NCI-H1092 (cell line): ENCODE measurements at places on chromosomes 2 and 18.

DNA sequence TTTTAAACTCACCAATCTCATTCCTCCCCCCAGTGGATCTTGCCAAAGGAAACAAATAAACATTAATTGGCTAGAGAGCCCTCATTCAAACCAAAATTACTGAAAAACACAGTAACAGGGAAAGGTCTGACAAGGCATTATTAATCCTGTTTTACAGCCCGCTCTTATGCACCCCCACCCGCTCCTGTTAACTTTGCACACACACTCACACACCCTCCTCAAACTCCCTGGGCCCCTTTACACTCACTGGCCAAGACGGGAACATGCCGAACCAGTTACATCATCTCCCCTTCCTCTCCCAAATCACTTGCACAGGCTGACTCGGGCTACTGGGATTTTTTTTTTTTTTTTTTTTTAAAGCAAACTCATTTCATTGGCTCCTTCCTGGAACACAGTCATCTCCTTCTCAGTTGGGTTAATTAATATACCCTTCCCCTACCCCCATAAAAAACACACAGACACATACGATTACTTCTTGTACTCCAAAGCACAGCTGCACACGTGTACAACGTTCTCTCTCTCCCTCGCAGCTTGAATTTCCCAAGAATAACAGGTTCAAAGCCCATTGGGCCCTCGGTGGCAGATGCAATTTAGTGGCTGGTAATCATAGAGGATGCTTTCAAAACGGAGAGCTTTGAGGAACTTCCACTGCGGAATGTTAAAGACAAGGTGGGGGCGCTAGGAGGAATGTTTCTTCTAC, 31.8 kb downstream of the KLF7 start:
- no peak for DNase-seq

GRCh38 chr2:115070002-115070401, 627.6 kb downstream of the DPP10 start:
- DNase-seq: no peak

DNA sequence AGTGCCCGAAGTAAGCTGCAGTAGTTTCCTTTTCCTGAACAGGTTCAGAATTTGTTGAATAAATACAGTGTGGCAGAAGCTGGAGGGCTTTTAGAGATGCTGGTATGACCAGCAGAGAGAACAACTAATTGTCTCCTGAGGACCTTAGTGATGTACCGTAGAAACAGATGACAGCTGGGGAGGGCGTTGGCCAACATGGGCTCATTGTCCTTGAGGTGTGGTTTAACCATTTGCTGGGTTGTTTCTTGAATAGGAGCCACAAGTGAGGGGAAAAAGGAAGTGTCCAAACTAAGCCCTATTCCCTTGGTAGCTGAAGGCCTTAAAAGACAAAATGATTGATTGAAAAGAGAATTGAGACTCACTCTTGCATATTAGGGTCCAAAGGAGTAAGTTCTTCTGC, 11.7 kb upstream of the FAM228A start:
- DNase-seq: no peak

GRCh38 chr2:97714084-97714949, 941 bp downstream of the ZAP70 start:
- no peak for DNase-seq

DNA sequence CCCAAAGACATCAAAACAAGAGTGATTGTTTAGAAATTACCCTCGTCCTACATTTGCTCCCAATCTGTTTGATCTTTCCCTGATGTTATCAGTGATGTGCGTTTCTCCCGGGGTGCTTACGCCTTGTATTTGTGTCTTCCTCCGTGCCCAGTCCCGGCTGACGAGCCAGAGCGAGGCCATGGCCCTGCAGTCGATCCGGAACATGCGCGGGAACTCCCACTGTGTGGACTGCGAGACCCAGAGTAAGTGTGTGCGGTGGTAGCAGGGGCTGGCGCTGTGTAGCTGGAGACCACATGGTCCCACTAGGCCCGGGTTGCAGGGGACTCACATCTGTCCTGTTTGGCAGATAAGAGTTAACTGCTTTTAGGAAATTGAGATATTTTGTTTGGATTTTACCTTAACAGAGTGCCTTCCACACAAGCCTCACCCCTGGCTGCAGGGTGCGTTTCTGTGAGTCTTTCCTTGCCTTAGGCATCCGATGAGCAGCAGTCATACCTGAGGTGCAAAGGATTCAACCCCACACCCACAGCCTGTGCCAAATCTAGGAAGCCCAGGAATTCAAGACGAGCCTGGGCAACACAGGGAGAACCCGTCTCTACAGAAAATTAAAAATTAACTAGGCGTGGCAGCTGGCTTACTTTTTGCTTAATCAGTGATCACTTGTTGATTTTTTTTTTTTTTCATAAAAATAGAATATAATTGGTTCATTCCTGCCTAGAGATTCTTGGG, 127.4 kb downstream of the GBX2 start:
- no peak for DNase-seq

DNA sequence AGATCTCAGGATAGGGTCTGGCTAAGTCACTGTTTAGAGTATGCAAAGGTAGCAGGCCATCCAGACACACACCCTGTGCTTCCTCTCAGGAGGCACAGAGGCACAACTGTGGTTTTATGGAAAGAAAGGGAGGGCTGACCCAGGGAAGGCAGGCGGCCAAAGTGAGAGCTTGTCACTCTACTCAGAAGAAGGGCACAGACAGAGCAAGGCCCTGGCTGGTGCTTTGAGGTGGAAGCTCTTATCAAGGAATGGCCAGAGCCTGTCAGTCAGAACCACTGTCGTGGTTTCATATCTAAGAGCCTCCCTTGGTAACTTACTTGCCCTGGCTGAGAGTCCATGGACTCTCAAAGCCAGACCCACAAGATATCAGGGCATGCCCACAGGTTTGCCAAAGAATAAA, 40.7 kb downstream of the SLC9A2 start:
- DNase-seq: no peak

DNA sequence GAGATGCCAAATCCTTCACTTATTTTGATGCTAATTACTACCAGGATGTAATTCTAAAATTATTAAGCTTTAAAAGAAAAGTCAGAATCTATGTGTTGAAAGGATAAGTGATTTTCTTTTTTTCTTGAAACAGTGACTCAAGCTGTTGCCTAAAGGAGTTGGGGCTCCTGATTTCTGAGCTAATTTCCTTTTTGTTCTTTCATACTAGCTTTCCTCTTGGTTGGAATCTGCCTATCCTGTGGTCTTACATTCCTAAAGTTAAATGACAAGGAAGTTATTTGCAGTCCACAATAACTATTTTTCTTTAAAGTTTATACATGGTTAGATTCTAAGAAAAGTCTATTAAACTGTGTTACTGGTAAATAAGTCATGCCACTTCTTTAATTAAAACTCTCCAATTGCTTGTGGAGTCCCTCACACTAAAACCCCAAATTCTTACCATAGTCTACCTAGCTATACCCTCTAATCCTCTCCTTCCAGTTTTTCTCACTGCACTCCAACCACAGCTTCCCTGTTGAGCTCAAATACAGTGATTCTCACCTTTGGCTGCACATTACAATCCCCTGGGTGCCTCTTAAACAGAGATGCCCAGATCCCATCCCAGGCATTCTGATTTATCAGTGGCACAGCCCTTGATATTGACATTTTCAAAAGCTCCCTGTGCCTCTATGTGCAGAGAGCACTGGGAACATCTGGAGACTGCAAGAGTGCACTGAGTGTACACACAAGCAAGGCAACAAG, 63.3 kb upstream of the EFEMP1 start:
- no peak for DNase-seq

DNA sequence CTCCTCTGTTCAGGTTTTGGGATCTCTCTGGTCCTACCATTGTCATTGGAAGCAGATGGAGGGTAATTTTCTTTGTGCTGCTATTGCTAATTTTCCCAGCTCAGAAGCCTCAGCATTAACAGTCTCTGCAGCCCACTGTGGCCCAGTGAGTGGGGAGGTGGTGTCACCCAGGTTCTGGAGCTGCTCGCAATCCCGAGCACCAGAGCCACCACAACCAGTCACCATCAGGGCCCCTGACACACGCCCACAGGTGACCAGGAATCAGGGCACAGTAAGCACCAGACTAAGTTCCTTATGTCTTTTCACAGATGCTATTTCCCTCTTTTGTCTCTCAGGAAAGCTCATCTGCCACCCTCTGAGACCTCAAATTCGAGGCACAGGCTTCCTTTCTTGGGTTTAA, 87.9 kb downstream of the SEPTIN10 start:
- DNase-seq: no peak

- no peak for DNase-seq
Observed at GRCh38 chr2:127400533-127400896, 12.7 kb upstream of the MAP3K2 start.
